ENCODE measurements at places on chromosomes 3 and 15.
A peak's percentile ranks its signal among the peaks of the same experiment; 100 is the strongest.

GRCh38 chr15:68528626-68529290 is 50.0 kb upstream of the CORO2B start:
- peak; percentile 75 for DNase-seq

DNA sequence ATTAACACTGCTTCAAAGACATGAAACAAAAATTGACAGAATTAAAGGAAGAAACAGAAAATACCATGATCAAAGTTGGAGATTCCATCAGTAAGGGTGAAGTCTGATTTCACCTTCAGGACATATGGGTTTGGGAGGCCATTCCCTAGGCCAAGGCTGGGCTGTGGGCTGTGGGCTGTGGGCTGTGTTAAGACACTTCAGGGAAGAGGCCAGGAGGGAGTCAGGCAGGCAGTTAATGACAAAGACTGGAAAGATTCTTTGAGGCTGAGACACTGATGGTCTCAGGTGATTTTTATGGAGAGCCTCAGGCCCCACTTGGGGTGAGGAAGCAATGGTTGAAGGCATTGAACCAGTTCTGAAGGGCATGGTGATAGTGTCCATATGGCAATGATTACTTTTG is 57.5 kb downstream of the MAGEF1 start:
- no peak for DNase-seq

DNA sequence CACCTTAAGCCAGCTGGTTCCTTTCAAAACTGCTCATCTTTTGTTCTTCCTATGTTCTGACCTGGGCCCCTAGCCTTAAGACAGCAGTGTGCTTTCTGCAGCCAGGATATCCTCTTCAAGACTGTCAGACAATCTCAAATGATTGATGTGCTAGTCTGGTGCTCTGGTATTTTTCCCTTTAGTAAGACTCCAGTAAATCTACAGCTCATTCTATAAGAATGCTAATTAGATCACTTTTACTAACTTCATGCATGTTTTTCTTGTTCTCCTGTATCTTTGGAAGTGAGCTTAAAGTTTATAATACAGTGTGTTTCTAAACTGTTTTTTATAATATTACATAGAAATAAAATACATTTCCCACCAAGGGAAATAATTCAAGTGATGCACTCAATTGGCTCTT is 220.9 kb upstream of the NANOGP8 start:
- no peak for DNase-seq

GRCh38 chr3:193313061-193313958 is 65.2 kb downstream of the ATP13A5 start:
- DNase-seq = no peak

DNA sequence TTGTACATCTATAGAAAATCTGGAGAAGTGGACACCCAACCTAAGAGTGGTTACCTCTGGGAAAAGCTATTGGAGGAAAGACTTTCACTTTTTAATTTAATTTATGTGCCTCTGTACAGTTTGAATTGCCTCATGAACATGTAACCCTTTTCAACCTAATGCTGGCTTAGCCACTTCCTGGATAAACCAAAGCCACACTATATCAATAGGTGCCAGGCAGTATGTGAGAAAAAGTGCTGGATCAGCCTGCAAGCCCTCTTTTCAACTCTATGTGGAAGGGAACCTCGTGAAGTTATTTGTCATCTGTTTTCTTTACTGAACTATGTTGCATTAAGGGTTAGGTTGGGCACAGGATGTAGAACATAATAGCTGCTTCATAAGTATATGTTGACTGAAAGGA is 9.3 kb upstream of the TOPAZ1 start:
- no peak for DNase-seq

- DNase-seq = no peak
Measured at GRCh38 chr3:31885235-31885634, 95.8 kb downstream of the OSBPL10 start.

DNA sequence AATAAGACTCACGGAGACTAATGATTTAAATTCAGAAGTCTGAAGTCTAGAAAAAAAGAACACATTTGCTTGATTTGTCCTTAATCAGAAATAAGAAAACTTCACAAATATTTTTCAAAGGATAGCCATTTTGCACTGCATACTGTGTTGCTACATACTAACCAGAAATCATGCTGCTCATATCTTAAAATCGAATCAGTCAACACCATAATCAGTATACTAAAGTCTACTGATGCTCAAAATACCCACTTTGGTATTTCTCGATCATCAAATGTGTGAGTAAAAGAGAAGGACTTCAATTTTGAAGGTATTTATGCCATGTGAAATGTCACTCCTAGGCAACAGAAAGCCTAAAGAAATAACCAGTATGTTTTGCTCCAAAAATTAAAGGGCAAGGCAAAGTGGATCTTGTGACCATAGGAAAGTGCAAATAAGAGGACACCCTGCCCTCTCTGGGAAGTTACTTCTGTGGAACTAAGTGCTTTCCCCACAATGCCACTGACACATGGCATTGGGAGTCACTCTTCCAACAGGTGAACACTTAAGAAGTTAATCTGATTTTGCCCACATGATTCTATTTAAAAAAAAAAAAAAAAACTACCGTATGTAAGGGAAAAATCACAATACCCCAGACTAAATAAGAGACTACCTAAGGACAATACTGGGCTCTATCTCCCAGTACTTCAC is 2.7 kb downstream of the LRIG1 start:
- no peak for DNase-seq

- DNase-seq = peak; percentile 1
Measured at GRCh38 chr3:17982211-17982880, 239.9 kb upstream of the TBC1D5 start.

- no peak for DNase-seq
Measured at GRCh38 chr15:48469271-48469670, 138.0 kb downstream of the DUT start.

DNA sequence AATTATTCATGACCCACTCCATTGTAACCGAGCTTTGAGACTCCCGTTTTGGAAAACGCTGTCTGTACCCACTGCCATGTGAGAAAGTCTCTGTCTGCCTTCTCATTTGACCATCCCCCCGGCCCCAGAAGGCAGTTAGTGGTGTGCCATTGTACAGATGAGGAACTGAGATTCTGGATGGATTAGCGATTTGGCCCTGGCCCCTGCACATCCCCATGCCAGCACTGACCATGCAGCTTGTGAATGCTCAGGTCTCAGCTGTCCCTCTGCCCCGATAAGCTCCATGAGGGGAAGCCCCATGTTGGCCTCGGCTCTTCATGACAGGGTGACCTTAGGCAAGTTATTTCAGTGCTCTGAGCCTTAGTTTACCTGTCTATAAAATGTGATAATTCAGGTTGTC is 153.0 kb upstream of the SMAD3 start:
- no peak for DNase-seq

- no peak for DNase-seq
Measured at GRCh38 chr15:26298659-26299170, 435.6 kb upstream of the ATP10A start.

DNA sequence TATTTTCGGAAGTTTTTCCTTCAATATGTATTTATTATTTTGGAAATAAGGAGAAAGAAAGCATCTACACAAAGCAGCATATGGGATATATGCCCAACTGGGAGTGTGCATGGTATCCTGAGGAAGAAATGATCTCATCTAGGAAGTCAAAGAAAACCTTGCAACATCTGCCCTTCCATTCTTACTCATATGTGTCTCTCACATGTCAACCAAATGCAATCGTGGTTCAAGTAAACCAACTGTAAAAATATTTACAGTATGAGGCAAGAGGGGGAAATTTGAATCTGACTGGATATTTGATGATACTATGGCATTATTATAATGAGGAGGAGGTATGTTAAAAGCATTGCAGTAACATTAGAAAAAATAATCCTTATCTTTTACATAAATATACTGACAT is 3.2 kb upstream of the SCG3 start:
- no peak for DNase-seq

DNA sequence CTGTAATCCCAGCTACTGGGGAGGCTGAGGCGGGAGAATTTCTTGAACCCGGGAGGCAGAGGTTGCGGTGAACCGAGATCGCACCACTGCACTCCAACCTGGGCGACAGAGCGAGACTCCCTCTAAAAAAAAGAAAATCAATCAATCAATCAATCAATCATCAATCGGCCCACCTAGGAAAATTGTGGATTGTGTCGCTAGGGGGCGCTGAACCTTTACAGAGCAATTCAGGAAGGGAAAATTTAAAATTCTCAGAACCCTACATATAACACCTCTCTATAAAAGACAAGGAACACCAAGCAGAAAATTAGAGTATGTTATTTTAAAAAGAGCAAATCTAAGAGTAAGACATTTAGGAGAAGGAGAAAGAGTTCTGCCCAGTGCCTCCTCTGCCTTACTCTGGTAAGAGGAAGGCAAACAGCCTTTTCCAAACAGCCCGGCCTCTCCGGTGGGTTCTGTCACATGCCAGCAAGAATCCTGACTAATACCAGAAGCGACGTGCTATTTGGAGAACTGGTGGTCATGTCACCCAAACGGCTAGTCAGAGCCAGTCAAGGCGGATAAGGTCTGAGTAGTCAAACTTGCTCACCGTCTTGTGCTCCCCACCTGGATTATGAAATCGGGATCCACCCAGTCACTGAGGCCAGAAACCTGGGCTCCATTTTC is 22.3 kb upstream of the SMCO1 start:
- peak; percentile 88 for DNase-seq

DNA sequence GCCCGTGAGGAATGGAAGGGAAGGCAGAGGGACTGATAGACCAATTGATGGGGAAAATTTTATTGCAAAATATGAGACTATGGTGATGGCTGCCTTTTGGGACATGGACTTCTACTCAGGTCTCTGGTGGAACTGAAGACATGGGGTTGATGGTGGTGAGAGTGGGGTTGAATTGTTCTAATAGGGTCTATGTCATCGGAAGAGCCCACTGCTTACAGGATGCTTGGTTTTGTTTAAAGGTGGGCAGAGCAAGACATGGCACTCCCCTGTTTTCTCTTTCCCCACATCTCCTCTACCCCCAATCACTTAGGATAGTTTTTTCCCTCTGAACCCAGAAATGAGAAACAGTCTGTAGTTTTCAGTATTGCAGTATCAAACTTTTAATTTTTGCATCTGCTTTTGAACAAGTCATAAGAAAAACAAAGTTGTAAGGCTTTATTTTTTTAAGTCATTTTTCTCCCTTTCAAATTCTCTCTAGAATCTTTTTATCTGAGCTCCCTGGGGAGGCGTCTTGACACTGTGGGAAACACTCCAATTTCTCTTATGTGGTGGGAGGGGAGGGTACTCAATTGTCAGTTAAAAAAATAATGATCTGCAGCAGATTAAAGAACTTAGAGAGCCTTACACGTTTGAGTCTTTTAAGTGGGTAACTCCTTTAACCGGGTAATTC is 276.2 kb upstream of the TBC1D5 start:
- DNase-seq = no peak

DNA sequence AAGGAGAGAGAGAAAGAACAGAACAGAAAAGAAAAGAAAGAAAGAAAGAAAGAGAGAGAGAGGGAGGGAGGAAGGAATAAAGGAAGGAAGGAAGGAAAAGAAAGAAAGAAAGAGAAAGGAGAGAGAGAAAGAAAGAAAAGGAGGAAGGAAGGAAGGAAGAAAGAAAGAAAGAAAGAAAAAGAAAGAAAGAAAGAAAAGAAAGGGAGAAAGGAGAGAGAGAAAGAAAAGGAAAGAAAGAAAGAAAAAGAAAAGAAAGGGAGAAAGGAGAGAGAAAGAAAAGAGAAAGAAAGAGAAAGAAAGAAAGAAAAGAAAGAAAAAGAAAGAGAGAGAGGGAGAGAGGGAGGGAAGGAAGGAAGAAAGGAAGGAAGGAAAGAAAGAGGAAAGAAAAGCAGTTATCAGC is 108.8 kb downstream of the ARPP21 start:
- no peak for DNase-seq

DNA sequence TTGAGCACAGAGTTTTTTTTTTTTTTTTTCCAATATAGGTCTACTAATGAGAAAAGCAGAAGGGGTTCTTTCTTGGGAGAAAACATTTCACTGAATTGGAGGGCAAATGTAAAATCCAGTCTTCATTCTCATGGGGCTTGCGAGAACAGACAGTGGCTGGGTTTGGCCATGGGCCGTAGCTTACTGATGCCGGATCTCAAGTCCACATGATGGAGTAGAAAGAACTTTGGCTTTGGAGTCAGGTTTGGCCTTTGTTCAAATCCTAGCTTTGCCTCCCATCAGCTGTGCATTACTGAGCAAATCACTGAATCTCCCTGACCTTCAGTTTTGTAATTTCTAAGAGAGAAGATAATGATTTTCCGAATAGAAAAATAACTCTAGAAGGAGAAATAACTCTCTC is 59.7 kb downstream of the LMCD1 start:
- no peak for DNase-seq

GRCh38 chr3:102024270-102024904 is 175.1 kb downstream of the NFKBIZ start:
- no peak for DNase-seq

DNA sequence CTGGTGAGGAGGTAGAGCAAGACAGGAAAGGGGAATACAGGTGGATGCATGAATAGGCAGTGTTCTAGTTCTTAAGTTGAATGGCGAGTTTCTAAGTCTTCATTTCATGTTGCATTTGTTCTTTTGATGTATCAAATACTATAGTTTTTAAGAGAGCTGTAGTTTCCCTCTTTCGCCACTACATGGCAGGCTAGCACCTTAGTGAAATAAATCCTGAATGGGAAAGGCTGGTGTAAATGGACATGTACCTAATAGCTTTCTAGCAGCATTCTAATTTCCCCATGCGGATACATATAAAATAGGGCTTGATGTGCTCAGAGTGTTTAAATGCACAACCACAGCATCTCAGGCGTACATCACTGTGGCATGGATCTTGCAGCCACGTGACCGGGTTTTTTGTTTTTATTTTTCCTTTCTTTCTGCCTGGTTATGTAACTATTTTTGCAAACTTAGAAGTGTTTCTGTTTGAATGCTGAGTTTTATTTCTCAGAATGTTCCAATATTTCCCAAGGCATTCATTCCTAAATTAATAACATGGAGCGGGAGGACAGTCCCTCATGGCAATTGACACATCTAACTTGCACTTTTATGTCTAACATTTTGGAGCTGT is 23.5 kb upstream of the CLN6 start:
- peak; percentile 92 for DNase-seq

DNA sequence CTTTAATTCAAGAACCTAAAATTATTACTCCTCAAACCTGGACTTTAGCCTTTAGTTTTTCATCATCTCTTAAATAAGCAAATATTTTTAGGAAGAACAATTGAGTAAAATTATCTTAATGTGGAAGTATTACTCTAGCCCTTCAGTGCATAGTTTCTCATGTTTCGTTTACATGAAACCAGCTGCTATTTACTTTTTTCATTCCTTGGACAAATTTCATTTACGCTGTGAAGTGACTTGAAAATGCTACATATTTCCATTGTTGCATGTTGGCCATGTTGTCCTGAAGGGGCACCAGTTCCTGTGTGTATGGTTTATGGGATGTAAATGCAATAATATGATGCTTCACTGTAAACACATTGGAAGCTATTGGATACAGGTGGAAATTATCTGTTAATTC is 49.9 kb downstream of the SLC25A26 start:
- no peak for DNase-seq
